Hippocampal formation (tissue), 2 donors: ENCODE measurements at places on chromosomes 1 and 21.

DNA sequence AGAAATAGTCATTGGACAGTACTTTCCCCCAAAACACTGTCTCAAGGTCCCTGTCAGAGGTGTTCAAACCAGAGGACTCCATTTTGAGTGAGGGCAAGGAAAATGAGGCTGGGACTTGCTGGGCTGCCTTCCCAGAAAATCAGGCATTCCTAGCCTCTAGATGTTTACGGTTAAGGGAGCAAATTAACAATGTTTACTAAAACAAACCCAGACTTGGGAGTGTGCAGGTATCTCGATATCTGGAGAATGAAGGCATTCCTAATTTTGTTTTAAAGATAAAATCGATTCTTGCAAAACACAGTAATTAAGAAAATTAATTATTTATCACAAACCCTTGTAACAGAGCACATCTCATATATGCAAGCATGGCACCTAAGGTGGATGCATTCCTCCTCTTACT lies 48.9 kb upstream of the CITED4 start:
- DNase-seq = no peak

DNA sequence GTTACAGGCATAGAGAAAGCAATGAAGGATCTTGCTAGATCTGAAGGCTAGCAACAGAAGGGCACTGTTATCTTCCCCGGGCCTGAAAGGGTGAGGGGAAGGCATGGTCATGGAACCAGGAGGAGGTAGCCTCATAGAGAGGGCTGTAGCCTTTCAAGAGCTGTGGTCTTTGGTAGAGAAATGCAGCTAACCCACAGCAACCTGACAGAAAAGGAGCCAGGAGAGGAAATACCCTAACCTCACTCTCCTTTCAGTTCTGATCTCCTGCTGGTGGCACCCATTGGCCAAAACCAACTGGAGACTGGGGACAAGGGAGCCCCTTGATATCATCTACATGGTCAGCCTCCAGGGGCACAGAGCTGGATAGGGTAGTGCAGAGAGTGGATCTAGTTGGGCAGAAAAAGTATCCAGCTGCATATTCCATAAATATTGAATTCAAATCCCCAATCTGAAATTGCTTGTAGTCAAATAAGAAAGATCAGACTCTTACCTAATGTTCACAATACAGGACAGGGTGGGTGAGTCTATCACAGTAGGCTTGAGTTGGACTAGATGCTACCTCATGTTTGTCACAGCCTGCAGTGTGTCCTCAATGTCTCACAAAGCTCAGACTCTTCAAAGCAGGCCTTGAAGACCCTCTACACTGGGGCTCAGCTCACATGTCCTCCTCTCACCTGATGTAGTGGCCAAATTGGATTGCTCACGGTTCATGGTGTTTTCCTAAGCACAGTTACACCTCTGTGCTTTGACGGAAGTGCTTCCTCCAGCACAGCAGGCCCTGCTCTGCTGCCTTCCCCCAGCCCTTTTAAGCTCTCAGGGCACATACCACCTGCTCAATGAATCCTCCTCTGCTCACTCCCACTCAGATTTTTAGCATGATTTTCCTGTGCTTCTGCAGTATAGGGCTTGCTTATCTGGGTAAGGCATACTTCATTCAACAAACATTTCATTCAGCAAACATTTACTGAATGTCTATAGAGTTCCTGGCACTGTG lies 74.1 kb upstream of the JUN start:
- no peak for DNase-seq

GRCh38 chr1:58999676-59000075 lies 215.8 kb upstream of the JUN start:
- DNase-seq = no peak

DNA sequence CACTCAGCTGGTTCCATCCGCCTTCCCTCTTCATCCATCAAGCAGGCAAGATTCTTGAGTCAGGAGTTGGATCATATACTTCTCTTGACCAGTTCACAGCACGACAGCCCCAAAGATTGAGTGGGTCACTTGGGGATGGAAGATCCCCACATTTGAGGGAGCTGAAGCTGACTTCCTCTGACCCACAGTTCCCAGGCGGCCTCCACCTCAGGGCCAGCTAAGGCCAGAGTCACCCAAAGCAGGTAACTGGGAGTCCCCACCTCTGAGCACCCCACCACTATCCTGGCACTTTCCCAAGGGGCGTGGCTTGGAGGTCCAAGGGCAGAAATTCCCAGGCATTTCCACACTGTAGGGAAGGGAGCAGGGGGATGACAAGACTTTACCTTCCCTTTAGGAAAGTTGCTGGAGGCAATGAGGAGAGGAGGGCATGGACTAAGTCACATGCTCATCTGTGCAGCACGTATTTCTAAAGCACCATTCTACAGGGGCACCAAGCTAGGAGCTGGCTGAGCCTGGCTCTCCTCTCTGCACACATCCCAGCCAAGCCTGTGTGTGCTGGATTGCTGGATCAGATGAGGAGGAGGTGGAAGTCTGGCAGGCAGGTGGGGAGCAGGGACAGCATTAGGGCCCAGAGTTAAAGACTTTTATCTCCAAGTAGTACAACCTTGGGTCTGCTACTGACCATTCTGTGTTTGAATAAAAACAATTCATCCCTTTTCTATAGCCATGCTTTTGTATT lies 1.3 kb upstream of the RD3 start:
- DNase-seq = no peak

GRCh38 chr1:72281637-72282270 lies 585 bp downstream of the NEGR1 start:
- peak; percentile 51 for DNase-seq

- no peak for DNase-seq
Measured at GRCh38 chr1:219699870-219700269, 87.0 kb upstream of the ZC3H11B start.

- DNase-seq = peak; percentile 53
Measured at GRCh38 chr1:36099681-36100341, 11.1 kb downstream of the ADPRS start.
